H9 (cell line): ENCODE measurements at places on chromosomes 7 and 10. TPM values are rescaled to one million over a fixed set of nuclear protein-coding genes. Genes with fewer than 3 reads are reported as not detected.

DNA sequence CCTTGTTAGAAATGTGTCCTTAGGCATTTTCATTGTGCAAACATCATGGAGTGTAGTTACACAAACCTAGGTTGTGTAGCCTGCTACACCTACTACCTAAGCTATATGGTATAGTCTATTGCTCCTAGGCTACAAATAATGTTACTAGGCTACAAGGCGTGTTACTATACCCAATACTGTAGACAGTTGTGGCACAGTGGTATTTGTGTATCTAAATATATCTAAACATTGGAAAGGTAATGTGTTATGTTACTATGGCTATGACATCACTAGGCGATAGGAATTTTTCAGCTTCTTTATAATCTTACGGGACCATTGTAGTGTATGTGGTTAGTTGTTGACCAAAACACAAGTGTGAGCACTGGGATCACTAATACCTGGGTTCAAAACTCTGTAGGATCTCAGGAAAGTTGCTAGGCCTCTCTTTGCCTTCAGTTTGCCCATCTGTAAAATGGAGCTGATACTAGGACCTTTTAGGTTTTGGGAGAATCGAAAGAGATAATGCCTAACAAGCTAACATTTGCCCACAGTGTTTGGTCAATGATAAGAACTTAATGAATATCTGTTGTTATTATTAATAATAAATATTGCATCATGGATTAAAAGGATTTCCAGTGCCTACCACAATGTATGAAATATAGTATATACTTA, 2.7 kb downstream of the BICC1 start:
- no peak for DNase-seq
- H3K27me3 ChIP-seq: peaks cover 15% of the 10 kb centered on the region; the same call in 1 of the 2 replicates
- no peaks in the 10 kb centered on the region for H3K36me3 ChIP-seq
- no peaks in the 10 kb centered on the region for H3K4me1 ChIP-seq

GRCh38 chr7:141317033-141317585, 234.1 kb upstream of the AGK start:
- H3K4me1 ChIP-seq: peaks cover 3% of the 10 kb centered on the region; the same call in 1 of the 2 replicates
- no peak for DNase-seq
- H3K4me3 ChIP-seq: no peak overlapping the region
- no peak overlapping the region for H3K27ac ChIP-seq
- H3K27me3 ChIP-seq: no peaks in the 10 kb centered on the region
- H3K36me3 ChIP-seq: no peaks in the 10 kb centered on the region

DNA sequence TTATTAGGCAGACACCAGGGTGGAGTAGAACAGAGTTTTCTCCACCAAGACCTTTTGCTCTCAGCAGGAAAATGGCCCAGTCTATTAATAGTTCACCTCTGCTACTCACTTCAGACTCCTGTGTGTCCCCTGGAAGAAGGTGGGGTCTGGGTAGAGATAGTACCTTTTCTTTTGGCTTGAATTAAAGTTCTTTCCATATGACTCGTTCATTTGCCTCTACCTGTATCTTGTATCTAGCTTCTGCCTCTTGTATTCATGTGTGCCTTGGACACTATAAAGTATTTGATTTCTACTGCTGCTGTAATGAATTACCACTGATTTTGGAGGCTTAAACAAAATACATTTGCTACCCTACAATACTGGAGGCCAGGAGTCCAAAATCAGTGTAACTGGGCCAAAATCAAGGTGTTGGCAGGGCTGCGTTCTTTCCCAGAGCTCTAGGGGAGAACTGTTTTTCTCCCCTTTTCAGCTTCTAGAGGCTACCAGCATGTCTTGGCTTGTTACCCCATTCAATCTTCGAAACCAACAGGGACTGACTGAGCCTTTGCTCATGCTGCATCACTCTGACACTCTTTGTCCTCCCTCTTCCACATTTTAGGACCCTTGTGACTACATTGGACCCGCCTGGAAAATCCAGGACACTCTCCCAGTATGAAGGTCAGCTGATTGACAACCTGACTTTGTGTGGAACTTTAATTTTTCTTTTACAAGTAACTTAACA, 155.6 kb upstream of the PRSS58 start:
- H3K27ac ChIP-seq: no peak overlapping the region
- H3K4me3 ChIP-seq: no peak overlapping the region
- no peaks in the 10 kb centered on the region for H3K4me1 ChIP-seq
- no peaks in the 10 kb centered on the region for H3K27me3 ChIP-seq
- DNase-seq: no peak

DNA sequence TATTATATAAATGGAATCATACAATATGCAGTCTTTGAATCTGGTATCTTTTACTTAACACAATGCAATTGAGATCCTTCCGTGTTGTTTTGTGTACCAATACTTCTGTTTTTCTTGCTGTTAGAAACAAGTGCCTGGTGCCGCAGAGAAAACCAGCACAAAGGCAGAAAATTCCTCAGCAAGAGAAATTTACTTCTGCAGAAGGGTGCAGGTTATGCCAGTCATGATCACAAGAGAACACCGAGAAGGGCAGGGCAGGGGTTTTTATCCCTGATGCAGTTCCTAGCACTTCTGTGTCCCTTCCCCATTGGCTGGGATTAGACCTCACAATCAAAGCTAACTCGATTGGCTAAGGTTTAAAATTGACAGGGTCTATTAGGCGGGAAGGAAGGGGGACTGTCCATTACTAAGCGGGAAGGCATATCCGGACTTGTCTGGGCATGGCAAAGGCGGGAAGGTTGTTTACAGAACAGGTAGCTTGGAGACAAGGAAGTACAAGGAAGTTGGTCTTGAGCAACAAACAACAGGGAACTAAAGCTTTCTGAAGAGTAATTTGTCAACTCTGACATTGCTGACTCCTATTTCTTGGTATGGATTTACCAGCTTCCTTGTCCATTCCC, 2.4 kb upstream of the ZNF33B start:
- no peaks in the 10 kb centered on the region for H3K27me3 ChIP-seq
- H3K36me3 ChIP-seq: peaks cover 12% of the 10 kb centered on the region
- H3K27ac ChIP-seq: no peak overlapping the region
- peak; percentile 45 for DNase-seq
- H3K4me3 ChIP-seq: no peak overlapping the region

The NPC1L1 gene
- total RNA-seq: 0.07 and 0.11 TPM in 2 replicates

The FAM131B gene
- 17.3 and 18.5 TPM in 2 replicates for total RNA-seq

The UPK3B gene
- 2.1 and 3.5 TPM in 2 replicates for total RNA-seq
